Activated naive CD4-positive, alpha-beta T cell (primary cell): ENCODE measurements at places on chromosomes 3 and 15.

- DNase-seq: no peak
Observed at GRCh38 chr15:70956201-70956995, 63.8 kb downstream of the LRRC49 start.

DNA sequence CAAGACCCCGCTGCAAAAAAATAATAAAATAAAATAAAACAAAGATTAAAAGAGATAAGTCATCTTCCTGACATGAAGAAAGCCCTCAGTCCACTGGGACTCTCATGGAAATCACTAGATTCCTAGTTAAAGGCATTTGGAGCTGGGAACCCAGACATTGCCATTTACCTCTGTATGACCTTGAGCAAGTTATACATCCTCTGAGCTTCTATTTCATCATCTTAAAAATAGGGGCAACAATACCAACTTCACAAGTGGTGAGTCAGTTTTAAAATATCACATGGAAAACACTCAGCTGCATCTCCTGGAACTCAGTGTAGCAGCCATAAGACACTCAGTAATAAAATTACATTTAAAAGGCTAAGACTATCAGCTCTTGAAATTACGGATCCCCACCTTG lies 334.8 kb downstream of the ERC2 start:
- DNase-seq: no peak

DNA sequence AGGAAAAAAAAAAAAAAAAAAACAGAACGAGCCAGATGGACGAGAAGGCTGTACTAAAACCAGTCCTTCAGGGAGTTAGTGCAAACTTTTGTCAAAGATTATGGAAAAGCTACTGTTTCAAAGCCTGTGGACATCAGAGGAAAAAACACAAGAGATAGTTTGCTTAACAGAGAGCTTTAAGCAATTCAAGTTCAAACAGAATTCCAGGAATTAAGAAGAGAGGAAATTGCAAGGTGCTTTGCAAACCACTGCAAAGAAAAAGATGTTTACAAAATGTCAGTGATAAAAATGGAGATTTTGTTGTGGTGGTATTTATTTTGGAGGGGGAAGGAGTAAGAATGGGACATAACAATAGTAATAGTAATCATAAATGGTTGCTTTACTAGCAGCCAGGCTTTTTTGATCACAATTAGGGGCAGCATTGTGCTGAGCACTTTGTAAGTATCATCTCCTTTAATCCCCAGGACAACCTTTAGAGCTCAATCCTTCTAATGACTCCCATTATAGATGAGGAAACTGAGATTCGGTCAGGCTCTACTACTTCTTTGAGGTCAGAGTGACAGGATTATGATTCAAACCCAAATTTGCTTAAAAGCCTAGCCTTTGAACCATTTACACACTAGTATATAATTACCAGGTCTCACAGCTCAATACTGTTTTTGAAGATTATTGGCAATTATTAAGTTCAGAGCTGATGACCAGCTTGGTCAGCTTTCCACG lies 22.4 kb upstream of the ARHGEF3 start:
- no peak for DNase-seq

DNA sequence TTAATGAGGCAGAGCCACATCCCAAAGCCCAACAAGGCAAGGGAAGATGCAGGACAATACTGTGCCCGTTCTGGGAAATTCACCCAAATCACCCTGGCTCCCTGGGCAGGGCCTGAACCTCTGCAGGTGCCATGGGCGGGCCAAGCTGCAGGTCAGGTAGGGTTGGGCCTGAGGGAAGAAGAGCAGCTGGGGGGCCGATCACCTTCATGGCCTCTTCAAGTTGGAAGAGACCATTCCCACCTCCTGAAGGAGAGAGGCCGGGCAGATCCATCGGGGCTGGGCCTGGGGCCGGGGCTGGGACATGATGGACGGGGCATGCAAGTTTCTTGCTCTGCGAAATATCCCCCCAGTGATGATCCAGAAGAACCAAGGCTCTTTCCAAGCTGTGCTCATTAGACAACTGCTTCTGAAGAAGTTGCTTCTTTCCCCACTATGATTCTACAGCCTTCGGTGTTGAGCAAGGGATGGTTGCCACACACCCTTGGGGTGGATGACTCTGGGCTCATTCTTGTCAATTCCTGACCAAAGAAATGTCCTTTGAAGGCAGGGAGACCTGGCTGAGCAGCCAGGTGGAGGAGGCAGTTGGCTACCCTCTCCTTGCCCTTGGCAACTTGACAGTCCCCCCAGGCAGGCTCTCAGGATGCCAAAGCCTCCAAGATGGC lies 38.2 kb downstream of the KLHL25 start:
- no peak for DNase-seq

- no peak for DNase-seq
Observed at GRCh38 chr3:171783086-171783485, 27.2 kb downstream of the PLD1 start.

- no peak for DNase-seq
Observed at GRCh38 chr15:54109014-54109413, 130.8 kb downstream of the UNC13C start.

DNA sequence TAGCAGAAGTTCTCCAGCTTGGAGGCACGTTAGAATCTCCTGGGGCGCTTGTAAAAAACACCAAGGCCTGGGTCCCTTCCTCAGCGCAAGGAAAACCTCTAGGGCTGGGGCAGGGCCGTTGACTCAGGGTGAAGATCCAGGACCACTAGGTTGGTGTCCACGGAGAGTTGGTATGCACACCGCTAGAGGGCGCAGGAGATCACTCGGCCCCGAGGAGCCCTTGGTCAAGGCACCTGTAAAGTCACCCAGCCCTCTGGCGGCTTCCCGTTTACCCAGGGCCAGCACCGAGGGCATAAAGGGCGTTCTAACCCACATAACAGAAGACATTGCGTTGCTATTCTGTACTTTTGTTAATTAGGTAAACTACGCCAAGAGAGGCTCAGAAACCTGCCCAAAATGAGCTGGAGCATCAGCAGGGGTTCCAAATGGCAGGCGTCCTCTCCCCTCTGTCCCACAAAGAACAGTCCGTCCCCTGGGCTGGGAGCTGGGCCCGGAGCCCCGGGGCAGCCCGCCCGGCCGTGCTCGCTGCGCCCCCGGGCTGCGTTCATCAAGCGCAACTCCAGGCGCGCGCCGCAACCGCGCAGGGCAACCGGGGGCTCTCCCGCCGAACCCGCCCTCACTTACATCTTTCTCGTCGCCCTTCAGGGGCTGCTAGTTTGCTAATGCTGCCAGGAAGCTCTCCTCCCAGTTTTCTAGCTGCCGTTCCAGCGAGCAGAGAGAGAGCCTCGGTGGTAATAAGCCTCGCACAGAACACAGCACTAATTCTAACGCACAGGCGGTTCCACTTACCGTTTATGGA lies 332.1 kb downstream of the ARRDC4 start:
- no peak for DNase-seq

- no peak for DNase-seq
Observed at GRCh38 chr3:37402351-37402750, 228.0 kb upstream of the LRRFIP2 start.
